Activated naive CD4-positive, alpha-beta T cell treated with anti-CD3 and anti-CD28 coated beads for 36 hours (primary cell): ENCODE measurements at places on chromosomes 3 and 15. TPM values are rescaled to one million over a fixed set of nuclear protein-coding genes. Genes with fewer than 3 reads are reported as not detected.

DNA sequence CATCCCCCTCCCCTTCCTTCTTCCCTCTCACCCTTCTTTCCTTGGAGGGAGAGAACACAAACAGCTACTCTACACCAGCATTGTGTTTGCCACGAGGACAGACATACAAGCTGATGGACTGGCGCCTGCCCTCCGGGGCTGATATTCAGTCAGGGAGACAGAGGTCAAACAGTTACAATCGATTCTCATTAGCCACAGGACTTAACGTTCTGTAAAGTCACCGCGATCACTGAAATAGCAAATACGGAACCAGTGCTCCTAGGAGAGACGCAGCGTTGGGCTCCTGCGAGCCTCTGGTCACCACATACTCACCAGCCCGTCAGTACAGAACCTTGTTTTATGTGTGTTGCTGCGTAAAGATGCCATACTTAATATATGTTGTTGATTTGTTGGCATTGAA is 108.8 kb downstream of the LRRK1 start:
- no peak for DNase-seq

DNA sequence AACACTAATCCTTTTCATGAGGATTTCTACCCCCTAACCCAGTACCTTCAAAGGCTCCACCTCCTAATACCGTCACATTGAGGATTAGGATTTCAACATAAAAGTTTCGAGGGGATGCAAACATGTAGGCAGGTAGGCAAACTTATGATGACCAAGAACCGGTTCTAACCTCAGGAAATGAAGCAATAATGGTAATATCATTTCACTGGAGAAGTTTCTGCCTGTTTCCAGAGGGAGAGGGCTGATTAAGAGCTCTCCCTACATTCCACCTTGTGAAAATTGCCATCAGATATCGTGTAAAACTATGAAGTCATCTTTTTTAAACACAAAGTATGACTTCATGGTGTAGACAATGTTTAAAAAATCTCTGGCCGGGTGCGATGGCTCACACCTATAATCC is 31.6 kb downstream of the NKIRAS1 start:
- DNase-seq = no peak

DNA sequence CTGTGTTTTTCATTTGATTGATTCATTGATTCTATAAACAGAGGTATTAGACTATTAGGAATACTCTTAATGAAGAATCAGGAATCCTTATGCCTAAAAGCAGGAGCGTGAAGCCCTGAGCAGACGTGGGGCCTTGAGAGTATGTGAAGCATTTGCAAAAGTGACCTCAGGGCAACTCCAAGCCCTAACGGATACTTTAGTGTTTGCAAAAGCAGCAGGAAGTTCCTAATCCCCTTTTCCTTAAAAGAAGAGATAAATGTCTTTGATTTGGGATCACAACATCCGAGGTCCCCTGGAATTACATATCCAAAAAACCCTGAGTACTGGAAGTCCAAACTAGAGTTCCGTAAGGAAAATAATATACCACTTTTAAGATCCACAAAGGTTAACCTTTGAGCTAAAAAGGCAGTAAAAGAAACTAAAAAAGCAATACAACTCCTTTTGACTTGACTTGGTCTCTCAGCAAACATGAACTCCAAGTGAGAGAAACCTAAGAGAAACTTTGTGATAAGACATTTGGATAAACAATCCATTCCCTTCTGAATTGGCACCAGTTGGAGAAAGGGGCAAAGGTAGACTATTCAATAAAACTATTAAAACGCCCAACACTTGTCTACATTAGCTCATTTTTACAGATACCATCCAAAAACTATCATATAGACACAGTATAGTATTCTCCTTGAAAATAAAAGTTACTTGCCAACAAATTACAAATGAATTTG is 27.4 kb downstream of the PRTG start:
- DNase-seq = no peak

- DNase-seq = no peak
These were observed 44.9 kb upstream of the CHL1 start for GRCh38 chr3:151614-152189.

DNA sequence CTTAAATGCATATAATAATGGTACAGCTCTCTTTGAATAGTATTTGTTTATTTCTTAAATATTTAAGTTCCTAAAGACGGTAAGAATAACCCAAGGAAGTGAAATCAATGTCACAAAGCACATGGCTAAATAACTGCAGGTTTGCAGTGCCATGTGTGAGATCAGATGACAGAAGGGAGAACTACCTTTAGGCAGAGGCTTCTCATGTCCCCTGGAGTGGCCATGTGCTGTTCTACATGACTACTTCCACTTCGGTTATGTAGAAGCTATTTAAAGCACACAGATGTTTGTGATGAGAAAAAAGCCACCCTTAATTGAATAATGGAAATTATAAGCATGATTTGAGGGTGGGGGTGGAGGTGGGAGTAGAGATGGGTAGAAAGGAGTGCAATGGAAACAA is 109.1 kb downstream of the UBE3A start:
- no peak for DNase-seq

- no peak for DNase-seq
These were observed 26.8 kb downstream of the FNDC3B start for GRCh38 chr3:172065967-172066762.

DNA sequence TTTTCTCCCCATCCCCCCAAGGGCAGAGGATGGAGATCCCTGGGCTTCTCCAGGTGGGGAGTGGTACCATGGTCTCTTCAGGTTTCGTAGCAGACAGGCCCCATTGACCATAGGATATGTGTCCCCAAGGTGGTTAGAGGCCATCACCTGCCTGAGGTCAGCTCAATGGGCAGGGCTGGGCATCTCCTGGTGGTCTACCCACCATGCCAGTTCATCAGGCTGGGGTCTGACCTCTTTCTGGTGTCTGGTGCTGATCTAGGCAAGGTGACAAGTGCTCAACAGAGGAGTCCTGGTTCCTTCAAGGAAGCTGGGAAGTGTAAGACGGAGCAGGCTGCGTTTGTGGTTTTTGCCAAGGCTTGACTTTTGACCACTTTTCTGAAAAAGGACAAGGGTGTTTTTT is 71.4 kb downstream of the SMAD3 start:
- DNase-seq = no peak

DNA sequence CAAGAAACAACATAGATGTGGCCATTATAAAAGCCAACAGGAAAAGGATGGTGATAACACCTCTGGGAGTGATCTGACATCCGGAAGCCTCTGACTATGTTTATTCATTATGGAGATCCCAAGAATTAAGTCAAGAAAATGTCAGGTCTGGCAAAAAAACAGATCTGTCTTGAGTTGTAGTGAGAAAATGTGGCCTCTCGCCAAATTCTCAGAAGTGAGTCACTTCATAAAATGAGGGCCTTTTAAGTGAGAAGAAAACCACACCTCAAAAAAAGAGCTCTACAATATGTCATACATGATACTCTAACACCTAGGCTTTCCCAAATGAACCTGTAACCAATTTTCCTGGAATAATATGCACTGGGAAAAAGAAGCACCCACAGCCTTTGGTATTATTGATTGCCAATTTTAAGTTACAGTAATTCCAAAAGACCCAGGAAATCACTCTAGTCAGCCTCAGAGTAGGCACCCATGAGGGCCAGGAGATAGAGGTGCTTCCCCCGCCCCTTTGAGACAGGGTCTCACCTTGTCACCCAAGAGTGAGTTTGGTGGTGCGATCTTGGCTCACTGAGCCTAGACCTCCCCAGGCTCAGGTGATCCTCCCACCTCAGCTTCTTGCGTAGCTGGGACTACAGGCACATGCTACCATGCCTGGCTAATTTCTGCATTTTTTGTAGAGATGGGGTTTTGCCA is 38.0 kb downstream of the CCR3 start:
- DNase-seq = peak; percentile 86

GRCh38 chr3:37301980-37302708 is 127.8 kb upstream of the LRRFIP2 start:
- no peak for DNase-seq

DNA sequence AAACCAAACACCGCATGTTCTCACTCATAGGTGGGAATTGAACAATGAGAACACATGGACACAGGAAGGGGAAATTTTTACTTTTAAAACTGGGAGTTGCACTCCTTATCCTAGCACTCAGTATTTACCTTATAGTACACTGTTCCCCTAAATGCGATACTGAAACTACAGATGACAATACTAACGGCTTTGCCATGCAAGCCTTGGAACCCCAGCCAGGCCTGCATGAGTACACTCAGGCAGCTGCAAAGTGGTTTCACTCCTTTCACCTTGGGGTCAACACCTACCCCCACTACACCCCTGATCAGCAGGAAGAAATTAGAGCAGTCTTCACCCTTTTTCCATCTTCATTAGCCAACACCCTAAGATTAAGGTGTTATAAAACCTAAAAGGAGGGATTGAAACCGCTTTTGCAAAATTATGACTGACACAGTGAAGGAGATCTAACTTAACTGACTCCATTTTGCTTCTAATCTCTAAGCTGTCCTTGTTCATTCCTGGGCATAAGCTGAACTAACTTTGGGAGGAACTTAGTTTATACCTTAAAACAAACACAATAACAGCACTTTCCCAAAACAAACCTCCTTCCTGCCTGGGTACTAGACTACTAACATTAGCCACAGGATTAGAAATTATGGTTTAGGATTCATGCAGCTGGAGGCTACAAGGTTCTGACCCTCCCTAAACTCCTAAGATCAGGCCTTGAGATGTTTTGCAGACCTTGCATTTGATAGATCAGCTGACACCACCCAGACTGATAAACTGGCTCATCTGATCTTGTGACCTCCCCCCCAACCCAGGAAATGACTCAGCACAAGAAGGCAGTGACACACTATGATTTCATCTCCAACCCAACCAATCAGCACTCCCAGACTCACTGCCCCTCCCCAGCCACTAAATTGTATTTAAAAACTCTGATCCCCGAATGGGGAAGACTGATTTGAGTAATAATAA is 452.1 kb upstream of the PPP2R3A start:
- peak; percentile 12 for DNase-seq

- no peak for DNase-seq
These were observed 98.2 kb downstream of the TLE3 start for GRCh38 chr15:69999392-70000085.

GRCh38 chr3:140243575-140243974 is 308.6 kb downstream of the CLSTN2 start:
- DNase-seq = no peak

- DNase-seq = no peak
These were observed 60.9 kb upstream of the MAGI1 start for GRCh38 chr3:66099541-66100065.

GRCh38 chr3:14261229-14261628 is 82.6 kb downstream of the LSM3 start:
- DNase-seq = peak; percentile 86

DNA sequence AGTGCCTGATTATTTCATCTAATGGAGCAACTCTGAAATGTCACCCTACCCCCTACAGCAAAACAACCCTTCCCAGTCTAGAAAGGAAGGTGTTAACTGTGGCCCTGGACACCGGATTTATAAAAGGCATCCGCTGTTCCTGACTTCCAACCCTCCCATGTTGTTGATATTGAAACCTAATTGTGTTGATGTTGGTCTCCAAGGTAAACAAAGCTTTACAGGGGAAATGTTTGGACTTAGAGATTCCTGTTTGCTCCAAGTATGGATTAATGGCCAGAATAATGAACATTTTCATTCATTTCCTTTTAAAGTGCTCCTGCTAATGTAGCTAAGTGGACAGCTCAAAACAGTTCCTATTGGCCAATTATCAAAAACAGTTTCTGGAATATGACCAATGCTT is 19.4 kb upstream of the LMCD1 start:
- no peak for DNase-seq

- DNase-seq = no peak
These were observed at the start of gene CD276 for GRCh38 chr15:73683777-73684580. TSS of gene CD276 (plus strand) at chr15:73684383. CDS start at chr15:73699640, 15,257 bp downstream.

GRCh38 chr3:16140116-16140893 is 34.2 kb upstream of the GALNT15 start:
- no peak for DNase-seq

DNA sequence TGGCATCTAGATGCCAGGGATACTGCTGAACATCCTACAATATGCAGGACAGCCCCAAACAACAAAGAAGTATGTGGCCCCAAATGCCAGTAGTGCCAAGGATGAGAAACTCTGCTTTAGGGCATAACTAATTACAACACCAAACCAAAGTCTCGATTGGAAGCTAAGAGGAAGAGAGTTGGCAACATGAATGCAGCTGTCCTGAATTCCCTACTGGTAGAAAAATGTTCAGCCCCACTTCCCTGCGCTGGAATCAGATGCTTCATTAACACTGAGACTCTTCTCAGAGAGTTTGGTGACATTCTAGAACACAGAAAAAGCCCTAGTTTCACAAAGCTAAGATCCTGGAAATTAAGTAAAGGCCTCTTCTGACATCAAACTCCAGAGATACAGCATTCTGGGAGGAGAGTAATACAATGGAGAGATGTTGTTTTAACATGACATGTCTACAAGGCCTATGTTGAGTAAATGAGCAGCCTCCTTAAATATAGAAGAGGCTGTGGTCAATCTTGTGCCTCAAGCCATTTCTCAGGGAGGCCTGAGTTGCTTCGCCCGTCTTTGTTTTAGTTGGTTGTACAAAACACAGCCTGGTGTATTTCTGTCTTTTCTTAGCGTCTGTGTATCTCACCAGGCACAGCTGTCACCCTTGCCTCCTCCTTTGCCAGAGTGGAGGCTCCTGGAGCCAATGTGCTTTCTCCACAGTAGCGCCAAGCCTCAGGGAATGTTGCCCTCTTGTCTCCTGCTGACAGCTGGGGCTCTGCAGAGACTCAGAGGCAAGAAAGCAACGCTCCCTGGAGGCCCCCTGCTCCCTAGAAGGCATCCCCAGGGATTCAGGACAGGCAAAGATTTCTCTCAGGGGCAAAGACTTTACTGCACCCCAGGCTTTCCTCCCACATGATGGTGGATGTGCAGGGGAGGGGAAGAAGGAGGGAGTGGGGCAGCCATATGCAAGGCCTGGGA is 25.1 kb upstream of the CTNNB1 start:
- DNase-seq = no peak

DNA sequence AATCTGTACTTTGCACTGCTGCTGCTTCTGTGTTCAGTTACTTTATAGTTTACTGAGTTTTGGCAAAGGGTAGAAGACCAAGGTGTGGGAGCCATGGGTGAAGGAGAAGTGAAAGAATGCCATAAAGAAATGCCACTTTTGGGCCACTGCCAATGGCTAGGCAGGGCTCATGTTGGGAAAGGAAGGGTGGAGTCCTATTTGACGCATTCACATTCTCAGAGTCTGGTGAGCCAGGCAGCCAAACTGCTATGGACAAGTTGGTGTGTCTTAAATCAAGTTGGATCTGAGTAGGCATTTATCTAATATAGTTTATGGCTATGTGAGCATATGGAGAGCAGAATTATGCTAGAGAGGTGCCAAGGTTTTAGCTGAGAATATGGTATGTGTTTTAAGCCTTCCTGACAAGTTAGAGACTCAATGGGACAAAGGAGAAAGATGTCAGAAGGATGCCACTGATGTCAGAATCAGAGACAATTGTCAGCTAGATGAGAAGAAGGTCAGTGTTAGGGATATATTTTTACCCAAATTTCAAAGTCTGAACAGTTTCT is 296.1 kb downstream of the AGBL1 start:
- DNase-seq = no peak

- no peak for DNase-seq
These were observed 146.8 kb downstream of the ROBO2 start for GRCh38 chr3:77186728-77187127.

C3orf20 gene
- total RNA-seq = 0.12 TPM

EPB42 gene
- not detected for total RNA-seq

TSC22D2 gene
- total RNA-seq = 13.0 TPM

ZNF660 gene
- 0.48 TPM for total RNA-seq

ANKUB1 gene
- not detected for total RNA-seq

CSPG5 gene
- total RNA-seq = 0.17 TPM

DZIP1L gene
- total RNA-seq = not detected

FBN1 gene
- total RNA-seq = 0.35 TPM

SSUH2 gene
- 0.12 TPM for total RNA-seq

LRRC34 gene
- total RNA-seq = 3.8 TPM

EPHA3 gene
- total RNA-seq = not detected

AMOTL2 gene
- total RNA-seq = 0.31 TPM
